ENCODE measurements at places on chromosomes 6 and 20.
A peak's percentile ranks its signal among the peaks of the same experiment; 100 is the strongest.

GRCh38 chr20:48126227-48126740 is 341.0 kb upstream of the SULF2 start:
- DNase-seq, result no peak

DNA sequence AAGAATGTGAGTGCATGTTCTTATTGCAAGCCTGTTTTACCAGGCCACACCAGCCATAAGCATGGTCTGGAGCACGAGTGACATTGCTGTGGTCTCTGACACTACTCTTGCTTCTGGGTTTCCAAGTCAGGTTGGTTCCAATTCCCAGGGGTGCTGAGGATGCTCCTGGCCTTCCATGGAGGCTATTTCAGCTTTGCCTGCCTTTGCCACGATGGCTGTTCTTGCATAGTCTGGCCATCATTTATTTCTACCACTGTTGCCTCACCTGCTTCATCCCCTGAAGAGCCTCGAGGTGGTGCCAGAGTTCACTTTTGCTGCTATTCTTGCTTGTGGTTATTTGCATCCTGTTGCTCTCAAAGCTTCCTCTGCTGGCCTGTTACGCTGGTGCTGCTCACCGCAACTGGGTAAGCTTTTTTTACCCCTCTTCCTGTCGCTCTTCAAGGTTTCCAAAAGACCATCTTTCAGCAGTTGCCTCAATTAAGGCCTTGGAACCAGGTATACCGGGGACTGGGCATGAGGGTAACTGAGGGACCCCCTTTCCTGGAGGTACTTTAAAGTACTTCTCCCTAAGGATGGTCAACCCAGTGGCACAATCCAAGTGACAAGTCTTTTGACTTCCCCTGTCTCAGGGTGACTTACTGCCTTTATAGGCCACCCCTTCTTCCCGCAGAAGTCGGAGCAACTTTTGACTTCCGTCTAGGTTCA is 64.5 kb downstream of the AKAP7 start:
- peak; percentile 67 for DNase-seq

DNA sequence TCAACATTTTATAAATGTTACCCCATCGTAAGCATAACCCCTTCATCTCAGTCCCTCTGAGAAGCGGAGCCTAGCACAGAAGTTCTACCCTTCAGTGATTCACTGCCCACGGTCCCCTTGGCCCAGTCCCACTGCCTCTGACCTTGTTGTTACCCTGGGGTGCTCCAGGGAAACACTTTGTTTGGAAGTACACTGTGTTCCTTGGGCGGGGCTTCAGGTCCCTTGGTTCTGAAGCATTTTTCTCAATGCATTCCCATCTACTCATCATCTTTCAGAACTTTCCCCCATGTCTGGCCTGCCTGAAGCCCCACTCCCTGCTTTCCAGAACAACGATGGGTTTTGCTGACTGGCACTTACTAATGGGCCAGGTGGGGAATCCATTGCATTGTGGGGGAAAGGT is 296.2 kb downstream of the FOXA2 start:
- DNase-seq, result no peak

DNA sequence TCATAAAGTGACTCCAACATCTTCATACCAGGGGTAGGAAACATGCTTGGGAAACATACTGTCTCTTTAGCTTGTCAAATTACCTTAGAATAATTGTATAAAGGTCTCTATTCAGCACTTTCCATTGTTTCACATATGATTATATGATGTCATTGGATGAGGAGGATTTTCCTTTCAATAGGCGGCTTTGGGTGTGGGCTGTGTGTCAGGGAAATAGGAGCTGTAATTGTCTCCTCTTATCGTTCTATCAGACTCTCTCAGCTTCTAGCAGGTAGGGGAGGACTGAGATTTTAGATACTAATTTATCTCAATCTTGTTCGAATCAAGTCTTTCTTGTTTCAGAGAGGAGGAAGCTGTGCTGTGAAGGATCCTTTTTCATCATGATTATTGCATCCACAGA is 179.4 kb upstream of the OLIG3 start:
- DNase-seq, result no peak

- no peak for DNase-seq
Measured at GRCh38 chr20:54044156-54044555, 26.2 kb downstream of the BCAS1 start.

- no peak for DNase-seq
Measured at GRCh38 chr6:2971420-2972218, at the start of gene SERPINB6. SERPINB6 (minus strand) TSS chr6:2971567; CDS start chr6:2959332, 12,235 bp downstream.

DNA sequence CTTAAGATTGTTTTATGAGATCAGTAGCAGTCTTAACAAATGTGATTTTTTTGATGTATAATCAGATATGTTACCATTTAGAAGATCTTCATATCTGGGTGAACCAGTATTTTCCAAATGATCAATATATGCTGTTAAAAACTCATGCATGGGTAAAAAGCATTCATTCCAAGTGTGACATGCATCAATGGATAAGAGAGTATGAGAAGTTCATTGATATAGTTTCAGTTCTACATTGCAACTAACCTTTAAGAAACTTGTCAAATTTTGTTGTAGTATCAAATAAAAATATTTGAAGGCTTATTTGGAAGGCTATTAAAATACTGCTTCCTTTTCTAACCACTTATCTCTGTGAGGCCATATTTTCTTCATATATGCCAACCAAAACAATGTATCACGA is 117.7 kb downstream of the FIG4 start:
- no peak for DNase-seq

GRCh38 chr6:69624944-69625343 is 171.9 kb downstream of the LMBRD1 start:
- DNase-seq, result no peak

GRCh38 chr20:37954626-37955025 is 51.7 kb downstream of the VSTM2L start:
- no peak for DNase-seq

GRCh38 chr6:89553431-89553830 is 85.1 kb downstream of the LYRM2 start:
- DNase-seq, result no peak

- no peak for DNase-seq
Measured at GRCh38 chr6:2129182-2129621, 116.2 kb downstream of the GMDS start.

GRCh38 chr20:31606804-31607639 is 1.9 kb downstream of the ID1 start:
- no peak for DNase-seq

DNA sequence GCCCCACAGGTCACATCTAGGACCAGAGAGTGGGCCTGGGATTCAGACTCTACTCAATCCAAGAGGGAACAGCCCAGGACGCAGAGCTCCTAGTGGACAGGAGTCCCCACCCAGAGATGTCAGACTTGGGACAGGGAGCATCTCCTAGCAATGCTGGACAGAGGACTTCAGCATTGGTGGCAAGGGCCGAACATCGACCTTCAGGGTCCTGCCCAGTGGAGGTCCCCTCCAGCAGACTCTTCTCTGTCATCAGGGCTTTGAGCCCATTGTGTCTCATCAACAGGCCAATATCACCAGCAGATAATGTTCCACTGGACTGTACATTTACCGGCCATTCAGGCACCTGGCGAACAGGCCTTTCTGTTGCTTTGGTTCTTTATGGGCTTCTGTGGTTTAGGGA is 159.8 kb upstream of the SNX9 start:
- DNase-seq, result no peak

- DNase-seq, result no peak
Measured at GRCh38 chr6:42280966-42281533, 63.4 kb upstream of the MRPS10 start.

DNA sequence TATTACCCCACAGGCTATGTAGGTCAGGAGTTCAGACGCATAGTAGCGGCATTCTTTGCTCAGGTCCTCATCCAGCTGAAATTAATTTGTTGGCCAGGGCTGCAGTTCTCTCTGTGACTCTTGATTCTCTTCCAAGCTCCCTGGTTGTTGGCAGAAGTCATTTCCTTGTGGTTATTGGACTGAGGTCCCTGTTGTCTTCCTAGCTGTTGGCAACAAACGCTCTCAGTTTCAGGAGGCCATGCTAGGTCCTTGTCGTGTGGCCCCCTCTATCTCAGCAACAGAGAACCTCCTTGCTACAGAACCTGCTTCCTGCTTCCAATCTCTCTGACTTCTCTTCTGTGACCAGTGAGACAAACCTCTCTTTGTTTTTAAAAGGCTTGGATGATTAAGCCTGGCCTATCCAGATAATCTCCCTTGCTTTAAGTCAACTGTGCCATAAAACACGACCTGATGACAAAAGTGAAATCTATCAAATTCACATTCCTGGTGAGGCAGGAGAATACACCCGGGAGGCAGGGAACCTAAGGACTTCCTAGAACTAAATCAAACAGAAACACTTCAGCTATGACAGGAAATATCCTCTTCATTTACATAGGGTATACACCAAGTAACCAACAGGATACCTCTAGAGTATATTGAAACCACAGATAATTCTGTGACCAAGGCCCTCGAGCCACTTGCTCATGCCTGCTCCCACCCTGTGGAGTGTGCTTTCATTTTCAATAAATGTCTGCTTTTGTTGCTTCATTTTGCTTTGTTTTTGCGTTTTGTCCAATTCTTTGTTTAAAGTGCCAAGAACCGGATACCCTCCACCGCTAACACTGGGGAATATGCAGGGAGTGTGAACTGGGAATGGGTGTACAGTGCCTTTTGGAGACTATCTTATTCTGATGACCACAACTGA is 196.0 kb downstream of the BTBD3 start:
- no peak for DNase-seq

GRCh38 chr6:34027445-34027936 is 118.4 kb downstream of the GRM4 start:
- peak; percentile 39 for DNase-seq
